ENCODE measurements at places on chromosomes 11 and 22. TPM values are rescaled to one million over a fixed set of nuclear protein-coding genes. Genes with fewer than 3 reads are reported as not detected.

- DNase-seq, result no peak
These were observed 971.8 kb upstream of the TENM4 start for GRCh38 chr11:80412604-80413003.

GRCh38 chr11:14309425-14310192 lies 49.4 kb downstream of the RRAS2 start:
- no peak for DNase-seq

DNA sequence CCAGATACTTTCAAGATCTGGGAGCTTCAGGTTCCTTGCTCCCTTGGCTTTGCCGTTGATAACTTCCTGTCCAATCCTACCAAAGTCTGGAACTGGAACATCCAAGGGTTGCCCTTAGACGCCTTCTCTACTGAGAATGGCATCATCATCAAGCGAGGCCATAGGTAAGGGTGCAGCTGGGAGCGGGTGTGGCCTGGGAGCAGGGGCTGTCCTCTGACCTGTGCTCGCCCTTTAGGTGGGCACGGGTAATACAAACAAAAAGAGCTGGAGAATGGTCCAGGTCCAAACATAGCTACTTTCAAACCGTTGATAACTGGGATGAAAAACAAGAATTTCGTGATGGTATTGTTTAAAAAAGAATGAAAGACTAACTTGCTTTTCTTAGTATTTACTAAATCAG lies 25.0 kb downstream of the CASP12 start:
- no peak for DNase-seq

The PLAAT4 gene
- 9.7 TPM for polyA plus RNA-seq

The PTPRJ gene
- polyA plus RNA-seq, result 0.32 TPM

DNA sequence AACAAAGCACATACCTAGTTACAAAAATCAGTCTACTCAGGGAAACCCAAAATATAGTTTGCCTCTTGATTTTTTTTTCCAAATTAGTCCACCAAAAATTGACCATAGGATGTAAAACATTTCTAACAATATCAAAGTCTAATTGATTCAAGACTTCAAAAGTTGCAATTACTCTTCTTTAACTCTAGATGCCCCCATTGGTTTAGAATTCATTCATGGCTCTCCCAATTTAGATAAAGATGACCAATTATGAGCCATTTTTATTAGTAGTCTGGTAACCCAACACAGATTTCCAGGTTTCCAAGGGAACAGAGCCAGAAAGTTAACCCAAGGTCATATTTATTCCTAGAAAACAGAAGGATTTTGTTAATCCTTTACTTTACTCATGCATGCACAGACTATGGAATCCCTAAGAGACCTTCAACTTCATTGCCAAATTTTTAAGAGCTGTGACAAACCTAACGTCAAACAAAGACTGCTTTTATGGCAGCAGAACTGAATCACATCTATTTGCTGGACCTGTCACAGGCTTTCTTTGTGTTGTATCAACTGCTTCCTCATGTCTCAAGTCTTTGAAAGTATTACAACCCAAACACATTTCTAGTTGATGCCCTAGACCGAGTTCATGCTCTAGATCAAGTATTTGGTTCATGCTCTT lies 55.3 kb downstream of the C22orf42 start:
- no peak for DNase-seq

- no peak for DNase-seq
These were observed 101.0 kb downstream of the SNX19 start for GRCh38 chr11:130815097-130815802.

- DNase-seq, result no peak
These were observed at the start of gene MMP3 for GRCh38 chr11:102843489-102843888. TSS of gene MMP3 (minus strand) at chr11:102843609. CDS start at chr11:102843546, 63 bp downstream.

DNA sequence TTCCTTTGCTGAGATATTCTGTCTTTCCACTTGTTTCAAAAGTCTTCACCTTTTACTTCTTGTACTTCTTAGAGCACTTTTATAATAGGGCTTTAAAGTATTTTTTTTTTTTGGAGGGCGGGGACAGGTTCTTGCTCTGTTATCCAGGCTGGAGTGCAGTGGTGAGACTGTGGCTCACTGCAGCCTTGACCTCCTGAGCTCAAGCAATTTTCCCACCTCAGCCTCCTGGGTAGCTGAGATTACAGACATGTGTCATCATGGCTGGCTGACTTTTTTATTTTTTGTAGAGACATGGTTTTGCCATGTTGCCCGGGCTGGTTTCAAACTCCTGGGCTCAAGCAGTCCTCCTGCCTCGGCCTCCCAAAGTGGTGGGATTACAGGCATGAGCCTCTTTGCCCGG lies 57.9 kb downstream of the DYNC2H1 start:
- no peak for DNase-seq

GRCh38 chr11:43381802-43382201 lies 23.1 kb downstream of the TTC17 start:
- no peak for DNase-seq

The GGTLC2 gene
- not detected for polyA plus RNA-seq

The RIMBP3B gene
- polyA plus RNA-seq, result not detected

- no peak for DNase-seq
These were observed 8.5 kb downstream of the PAX6 start for GRCh38 chr11:31802609-31802989.

GRCh38 chr11:130064596-130064995 lies 5.1 kb upstream of the APLP2 start:
- DNase-seq, result no peak

- no peak for DNase-seq
These were observed 124.9 kb downstream of the MN1 start for GRCh38 chr22:27676545-27677213.

The ANGPTL5 gene
- polyA plus RNA-seq, result 0.16 TPM

GRCh38 chr11:57711414-57712255 lies at the start of gene MED19:
TSS of gene MED19 (minus strand) at chr11:57712215. CDS start at chr11:57712179, 36 bp downstream.
- peak; percentile 88 for DNase-seq

DNA sequence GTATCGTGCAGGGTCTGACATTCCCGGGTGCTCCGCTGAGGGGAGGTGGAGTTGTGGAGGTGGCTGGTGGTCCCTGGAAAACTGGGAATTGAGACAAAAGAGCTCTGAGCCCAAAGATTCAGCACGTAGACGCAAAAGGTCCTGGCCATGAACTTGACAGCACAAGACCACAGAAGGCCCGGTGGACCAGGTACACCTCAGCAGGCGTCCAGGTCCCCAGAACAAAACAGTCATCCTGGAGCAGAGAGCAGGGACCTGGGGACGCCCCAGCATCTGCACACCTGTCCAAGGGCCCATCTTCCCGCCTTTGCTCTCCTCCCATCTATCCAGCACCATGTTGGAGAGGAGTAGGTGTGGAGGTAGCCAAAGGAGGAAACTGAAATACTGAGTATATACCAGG lies 13.8 kb upstream of the MB start:
- DNase-seq, result no peak

- DNase-seq, result no peak
These were observed 24.2 kb downstream of the TMPRSS5 start for GRCh38 chr11:113681711-113682413.

DNA sequence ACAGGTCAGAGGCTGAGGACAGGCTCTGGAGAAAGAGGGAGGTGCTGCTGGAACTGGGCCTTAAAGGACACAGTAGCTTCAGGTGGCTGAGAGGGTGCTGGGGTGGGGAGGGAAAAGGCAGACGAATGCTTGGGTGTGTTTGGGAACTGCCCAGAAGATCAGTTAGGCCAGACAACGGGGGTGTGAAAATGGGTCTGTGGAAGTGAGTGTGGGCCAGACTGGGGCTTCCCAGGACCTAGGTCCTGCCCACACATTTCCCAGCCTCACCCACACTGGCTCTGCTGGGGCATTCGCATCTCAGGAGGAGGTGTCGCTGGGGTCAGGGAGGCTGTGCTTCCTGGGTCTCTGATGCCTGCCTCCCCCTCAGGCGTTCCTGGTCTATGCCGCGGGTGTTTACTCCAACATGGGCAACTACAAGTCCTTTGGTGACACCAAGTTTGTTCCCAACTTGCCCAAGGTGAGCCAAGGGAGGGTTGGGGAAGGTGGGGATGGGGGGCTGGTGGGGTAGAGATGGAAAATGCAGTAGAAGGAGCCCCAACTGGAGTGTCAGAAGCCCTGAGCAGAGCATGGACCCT lies 4.7 kb downstream of the DPP3 start:
- DNase-seq, result no peak

DNA sequence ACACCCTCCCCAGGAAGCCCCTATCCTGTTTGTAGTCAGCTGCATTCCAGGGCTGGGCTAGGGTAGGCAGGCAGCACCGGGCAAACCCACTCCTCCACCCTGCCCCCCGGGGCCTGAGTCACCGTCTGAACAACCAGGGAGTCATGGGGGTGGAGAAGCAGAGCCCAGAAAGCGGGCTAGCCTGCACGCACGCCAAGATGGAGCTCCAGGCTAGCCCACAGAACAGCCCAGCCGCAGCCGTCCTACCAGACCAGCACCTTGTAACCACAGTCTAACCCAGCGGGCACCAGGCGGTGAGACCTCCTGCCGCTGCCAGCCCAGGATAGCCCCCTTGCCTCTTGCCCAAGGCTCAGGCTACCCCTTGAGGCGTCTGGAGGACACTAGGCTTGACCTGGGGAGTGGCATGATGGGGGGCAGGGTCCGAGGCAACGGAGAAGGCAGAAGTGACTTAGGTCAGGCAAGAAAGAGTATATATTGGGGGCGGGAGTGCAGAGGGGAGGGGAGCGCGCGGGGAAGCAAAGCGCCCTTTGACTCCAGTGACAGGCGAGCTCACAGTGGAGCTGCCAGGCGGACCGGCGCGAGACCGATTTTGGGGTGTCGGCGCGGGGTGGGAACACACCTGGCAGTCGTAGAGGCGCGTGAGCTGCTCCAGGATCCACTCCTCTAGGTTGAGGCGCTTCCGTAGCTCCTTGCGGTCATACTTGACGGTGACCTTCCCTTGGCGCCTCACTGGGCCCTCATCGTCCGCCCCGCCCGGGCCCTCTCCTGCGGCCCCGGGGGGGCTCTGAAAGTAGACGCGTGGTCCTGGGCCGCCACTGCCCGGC lies 734 bp downstream of the PPP1R14B start:
- peak; percentile 94 for DNase-seq

The RFPL3 gene
- polyA plus RNA-seq, result not detected

The SPDYC gene
- not detected for polyA plus RNA-seq

DNA sequence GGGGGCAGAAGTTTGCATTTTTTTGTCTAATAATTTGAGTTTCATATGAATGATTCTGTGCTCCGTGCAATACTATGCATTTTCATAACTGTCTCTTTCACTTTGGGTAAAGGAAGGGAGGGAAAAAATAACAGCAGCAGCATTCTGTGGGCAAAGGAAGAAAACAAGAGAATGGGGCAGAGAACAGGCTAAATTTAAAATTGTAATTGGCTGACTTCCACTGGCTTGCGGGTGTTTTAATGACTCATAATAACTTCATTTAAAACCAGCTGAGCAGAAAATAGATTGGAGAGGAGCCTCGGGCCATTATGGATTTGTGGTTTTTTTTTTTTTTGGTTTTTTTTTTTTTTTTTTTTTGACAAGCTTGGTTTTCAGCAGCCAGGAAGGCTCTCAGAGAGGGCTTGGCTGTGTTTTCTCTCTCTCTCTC lies 107.4 kb downstream of the ZBTB16 start:
- DNase-seq, result no peak

DNA sequence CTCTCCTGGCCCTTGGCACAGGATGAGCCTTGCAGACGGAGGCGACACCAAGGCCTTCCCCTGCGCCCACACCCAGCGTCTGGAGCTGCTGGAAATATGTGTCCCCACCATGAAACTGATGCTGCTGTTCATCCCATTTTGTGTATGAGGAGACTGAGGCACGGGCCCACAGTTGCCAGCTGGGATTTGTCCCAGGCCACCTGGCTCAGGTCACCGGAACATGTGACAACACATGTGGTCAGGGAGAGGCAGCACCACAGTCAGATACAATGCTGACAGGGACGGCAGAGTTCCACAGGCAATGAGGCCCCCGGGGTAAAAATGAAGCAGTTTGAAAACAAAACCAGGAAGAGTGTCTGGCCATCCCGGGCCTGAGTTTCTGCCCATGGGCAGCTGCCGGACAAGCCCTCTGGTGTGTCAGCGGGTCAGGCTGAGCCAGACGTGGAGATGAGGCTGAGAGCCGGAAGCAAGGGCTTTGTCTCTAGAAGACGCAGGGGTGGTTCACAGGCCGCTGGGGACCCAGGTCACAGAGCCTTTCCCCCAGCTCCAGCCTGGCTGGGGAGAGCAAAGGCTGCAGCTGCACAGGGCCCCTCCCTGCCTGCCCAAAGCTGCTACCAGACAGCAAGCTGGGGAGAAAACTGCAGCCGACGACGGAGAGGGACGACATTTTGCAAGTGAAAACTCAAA lies 80.7 kb downstream of the CDKN1C start:
- DNase-seq, result peak; percentile 38
